Naive thymus-derived CD4-positive, alpha-beta T cell (primary cell): ENCODE measurements at places on chromosomes 11 and 22.

GRCh38 chr11:72522186-72522585 lies 87.9 kb upstream of the CLPB start:
- H3K36me3 ChIP-seq = no peaks in the 10 kb centered on the region
- no peak for DNase-seq
- H3K4me1 ChIP-seq = peaks cover 11% of the 10 kb centered on the region

GRCh38 chr11:13298765-13299164 lies 21.2 kb downstream of the BMAL1 start:
- DNase-seq = no peak
- no peak overlapping the region for H3K4me3 ChIP-seq
- H3K27me3 ChIP-seq = no peaks in the 10 kb centered on the region
- H3K27ac ChIP-seq = no peak overlapping the region

GRCh38 chr11:115678942-115679341 lies 174.7 kb upstream of the CADM1 start:
- H3K36me3 ChIP-seq = no peaks in the 10 kb centered on the region
- no peak overlapping the region for H3K27ac ChIP-seq
- no peaks in the 10 kb centered on the region for H3K4me1 ChIP-seq
- DNase-seq = no peak

DNA sequence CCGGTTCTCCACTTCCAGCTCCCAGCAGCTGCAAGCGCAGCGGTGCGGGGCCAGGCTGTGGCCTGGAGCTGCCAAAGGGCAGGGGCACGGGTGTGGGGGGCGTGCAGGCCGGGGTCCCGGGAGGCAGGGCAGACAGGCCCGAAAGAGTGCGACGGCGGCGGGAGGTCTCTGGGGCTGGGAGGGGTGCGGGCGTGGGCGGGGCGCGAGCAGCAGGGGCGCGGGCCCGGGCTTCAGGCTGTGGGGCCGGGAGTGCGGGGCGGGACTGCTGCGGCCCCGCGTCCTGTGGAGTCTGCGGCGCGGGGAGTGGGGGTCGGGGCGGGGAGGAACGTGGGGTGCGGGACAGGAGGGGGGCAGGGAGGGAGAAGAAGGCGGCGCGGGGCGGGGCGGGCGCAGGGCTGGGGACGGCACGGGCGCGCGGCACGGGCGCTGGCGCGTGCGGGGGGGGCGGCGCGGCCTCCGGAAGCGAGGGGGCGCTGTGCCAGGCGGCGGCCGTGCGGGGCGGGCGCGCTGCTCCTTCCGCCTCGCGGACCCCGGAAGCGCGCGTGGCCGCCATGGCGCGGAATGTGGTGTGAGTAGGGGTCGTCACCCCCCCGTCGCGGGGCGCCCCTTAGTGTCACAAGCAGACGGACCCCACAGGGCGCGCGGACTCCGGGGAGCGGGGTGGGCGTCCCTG lies at the start of gene MRPL23:
MRPL23 (plus strand) TSS at position 521 of the 673 bp plus-strand sequence; CDS start at position 552, 31 bp downstream.
- no peaks in the 10 kb centered on the region for H3K27me3 ChIP-seq
- H3K4me3 ChIP-seq = no peak within 1 kb of the TSS
- no peak within 1 kb of the TSS for H3K27ac ChIP-seq
- peak; percentile 54 for DNase-seq
- no peaks in the 10 kb centered on the region for H3K36me3 ChIP-seq

DNA sequence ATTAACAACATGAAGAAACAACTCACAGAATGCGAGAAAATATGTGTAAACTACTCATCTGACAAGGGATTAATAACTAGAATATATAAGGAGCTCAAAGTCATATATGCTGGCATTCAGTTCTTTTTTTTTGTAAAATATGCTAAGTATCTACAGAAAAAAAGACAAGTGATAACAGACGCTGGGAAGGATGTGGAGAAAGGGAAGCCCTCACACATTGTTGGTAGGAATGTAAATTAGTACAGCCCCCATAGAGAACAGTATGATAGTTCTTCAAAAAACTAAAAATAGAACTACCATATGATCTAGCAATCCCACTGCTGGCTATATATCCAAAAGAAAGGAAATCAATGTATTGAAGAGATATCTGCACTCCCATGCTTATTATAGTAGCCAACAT lies 13.8 kb downstream of the GAB2 start:
- no peak overlapping the region for H3K4me3 ChIP-seq
- no peak for DNase-seq
- no peak overlapping the region for H3K27ac ChIP-seq
- no peaks in the 10 kb centered on the region for H3K36me3 ChIP-seq
- H3K27me3 ChIP-seq = no peaks in the 10 kb centered on the region
- H3K4me1 ChIP-seq = no peaks in the 10 kb centered on the region

DNA sequence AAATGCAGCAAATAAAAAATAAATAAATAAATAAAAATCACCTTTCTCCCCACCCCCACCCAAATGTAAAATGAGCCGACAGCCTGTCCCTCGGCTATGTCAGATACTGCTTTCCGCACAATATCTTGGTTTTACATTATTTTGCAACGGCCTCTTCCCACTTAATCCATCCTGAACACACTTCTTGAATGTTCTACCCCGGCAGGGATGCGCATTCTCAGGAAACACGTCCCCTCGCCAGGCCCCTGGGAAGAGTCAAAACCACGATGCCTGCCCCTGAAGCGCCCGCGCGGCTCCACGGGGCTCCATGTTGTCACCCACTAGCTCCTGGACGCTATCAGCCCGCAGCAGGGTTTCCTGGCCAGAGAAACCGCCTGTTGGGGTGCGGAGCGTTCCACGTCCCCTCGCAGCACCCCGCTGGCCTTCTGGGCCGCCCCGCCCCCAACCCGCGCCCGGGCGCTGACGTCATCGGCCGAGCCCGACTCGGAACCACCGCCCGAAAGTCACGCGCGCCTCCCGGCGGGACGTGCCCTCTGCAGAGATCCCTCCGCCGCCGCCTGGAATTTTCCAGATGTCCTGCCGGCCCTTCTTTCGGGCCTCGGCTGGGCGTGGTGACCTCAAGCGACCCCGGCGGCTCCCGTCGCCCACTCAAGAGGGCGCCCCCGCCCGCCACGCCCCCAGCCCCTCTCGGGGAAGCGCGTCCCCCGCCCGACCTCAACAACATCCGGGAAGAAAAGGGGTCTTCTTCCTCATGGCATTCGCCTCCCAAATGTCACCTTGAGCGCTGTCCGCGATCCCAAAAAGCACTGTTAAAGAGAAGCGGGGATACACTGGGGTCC lies 585 bp upstream of the NEAT1 start:
- peaks cover 41% of the 10 kb centered on the region for H3K4me1 ChIP-seq
- peak; percentile 80 for DNase-seq
- H3K36me3 ChIP-seq = peaks cover 8% of the 10 kb centered on the region
- H3K27ac ChIP-seq = peak overlapping the region; percentile 98
- H3K27me3 ChIP-seq = no peaks in the 10 kb centered on the region
- peak overlapping the region; percentile 74 for H3K4me3 ChIP-seq

DNA sequence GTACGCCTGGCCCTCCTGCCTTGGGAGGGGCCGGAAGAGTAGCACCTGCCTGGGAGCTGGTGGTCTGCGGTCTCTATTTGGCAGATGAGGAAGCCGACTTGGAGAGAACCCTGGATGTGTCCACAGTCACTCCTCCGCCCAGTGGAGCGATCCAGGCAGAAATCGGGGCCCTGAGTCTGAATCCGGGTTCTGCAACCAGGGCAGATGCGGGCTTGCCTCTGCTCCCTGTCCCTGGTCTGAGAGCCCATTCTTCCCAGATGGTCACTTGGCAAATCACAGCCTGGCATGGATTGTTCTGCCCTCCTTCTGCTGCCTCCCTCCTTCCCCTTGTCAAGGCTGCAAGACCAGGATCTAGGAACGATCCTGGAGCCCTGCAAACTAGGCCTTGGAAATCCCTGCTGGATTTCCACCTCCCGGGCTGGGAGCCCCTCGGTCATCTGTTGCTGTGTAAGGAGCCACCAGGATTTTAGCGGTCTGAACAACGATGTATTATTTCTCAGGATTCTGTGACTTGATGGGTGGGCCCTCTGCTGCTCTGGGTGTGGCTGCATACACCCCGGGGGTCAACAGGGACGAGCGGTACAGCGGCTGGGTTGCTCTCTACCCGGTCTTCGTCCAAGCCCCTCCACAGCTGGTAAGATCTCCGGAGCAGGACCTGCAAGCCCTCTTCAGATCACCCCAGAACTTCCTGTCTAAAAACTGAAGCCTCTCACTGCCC lies 2.0 kb upstream of the ASCL2 start:
- DNase-seq = no peak
- H3K4me1 ChIP-seq = no peaks in the 10 kb centered on the region
- H3K4me3 ChIP-seq = no peak overlapping the region
- H3K36me3 ChIP-seq = no peaks in the 10 kb centered on the region
- no peak overlapping the region for H3K27ac ChIP-seq
- H3K27me3 ChIP-seq = no peaks in the 10 kb centered on the region
